Endothelial cell of umbilical vein (primary cell): ENCODE measurements at places on chromosomes 7 and 10. TPM values are rescaled to one million over a fixed set of nuclear protein-coding genes. Genes with fewer than 3 reads are reported as not detected.
A peak's percentile ranks its signal among the peaks of the same experiment; 100 is the strongest.

VWDE gene
- 0.09 and 0.11 TPM in 2 replicates for total RNA-seq

C10orf105 gene
- not detected in 2 replicates for total RNA-seq

PAX2 gene
- total RNA-seq: not detected in 2 replicates

WEE2 gene
- not detected in 2 replicates for total RNA-seq

GARIN1A gene
- 2.1 and 3.6 TPM in 2 replicates for total RNA-seq

PDSS1 gene
- total RNA-seq: 11.0 and 11.3 TPM in 2 replicates

DNA sequence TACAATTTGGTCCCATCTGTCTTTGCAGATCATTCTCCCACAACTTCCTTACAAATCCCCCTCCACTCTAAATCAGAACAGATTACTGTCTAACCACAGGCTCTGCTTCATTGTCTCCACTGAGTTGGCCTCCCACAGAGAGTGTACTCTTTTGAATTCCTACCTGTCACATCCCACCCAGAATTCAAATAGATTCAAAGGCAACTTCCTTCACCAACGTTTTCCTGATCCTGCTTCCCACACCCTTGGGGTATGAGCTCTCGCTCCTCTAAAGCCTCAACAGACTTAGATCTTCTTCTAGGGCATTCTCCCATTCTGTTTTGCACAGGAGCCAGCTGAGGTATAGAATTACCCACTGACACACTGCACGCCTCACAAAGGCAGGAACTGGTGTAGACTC is 197.8 kb upstream of the CDCA7L start:
- no peaks in the 10 kb centered on the region for H3K4me1 ChIP-seq
- H3K27me3 ChIP-seq: no peaks in the 10 kb centered on the region
- DNase-seq: no peak
- no peak overlapping the region for H3K27ac ChIP-seq

GRCh38 chr7:39392151-39392550 is 174.1 kb upstream of the YAE1 start:
- no peak overlapping the region for H3K27ac ChIP-seq
- no peak overlapping the region for H3K4me3 ChIP-seq
- no peaks in the 10 kb centered on the region for H3K4me1 ChIP-seq
- DNase-seq: no peak
- no peaks in the 10 kb centered on the region for H3K36me3 ChIP-seq

DNA sequence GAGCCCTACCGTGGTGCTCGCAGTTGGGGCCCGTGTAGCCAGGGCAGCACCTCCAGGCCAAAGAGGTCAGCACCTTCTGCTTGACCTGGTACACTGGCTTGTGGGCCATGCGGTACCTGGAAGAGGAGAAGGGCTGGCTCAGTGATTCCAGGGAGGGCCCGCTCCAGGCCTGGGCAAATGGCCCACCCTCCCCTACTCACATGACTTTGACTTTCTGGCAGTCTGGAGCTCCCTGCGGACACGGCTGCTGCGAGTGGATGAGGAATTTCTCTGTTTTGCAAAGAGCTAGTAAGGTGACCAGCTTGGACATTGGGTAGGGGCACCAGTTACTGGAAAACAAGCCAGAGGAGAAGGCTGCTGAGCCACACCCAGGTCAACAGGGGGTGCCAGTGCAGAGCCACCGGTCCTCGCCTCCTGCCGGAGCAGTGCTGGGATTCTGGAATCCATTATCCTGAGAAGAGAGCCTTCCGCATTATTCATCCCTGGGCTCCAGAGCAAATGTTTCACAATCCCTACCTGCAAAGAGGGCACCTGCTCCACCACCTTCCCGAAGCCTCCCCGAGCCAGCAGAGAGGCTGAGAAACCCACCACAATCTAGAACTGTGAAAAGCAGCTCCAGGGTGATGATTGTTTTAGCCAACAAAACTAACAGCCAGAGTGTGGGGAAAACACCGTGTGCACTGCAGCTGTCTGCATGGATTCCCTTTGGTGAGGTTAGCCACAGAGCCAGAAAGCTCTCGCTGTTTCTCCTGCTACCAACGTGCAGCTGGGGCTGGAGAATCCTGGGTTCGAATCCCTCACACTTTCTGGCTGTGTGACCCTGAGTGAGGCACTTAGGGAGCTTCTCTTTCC is 11.8 kb downstream of the MMRN2 start:
- no peaks in the 10 kb centered on the region for H3K4me1 ChIP-seq
- H3K27me3 ChIP-seq: no peaks in the 10 kb centered on the region
- H3K4me3 ChIP-seq: no peak overlapping the region

DNA sequence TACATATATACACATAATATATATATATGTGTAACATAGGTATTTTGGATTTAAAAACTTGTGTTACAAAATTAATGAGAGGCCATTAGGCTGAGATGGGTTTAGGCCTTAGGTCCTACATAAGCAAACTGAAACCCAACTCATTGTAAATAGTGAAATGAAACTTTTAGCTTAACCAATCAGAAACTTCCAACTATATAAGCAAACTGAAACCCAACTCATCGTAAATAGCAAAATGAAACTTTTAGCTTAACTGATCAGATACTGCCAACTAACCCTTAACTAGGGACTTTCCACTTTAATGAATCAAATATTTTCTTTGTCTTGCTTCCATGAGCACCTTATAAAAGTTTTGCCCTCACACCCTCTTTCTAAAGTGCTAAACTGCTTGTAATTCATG is 17.3 kb upstream of the SAMD9L start:
- DNase-seq: no peak
- no peak overlapping the region for H3K27ac ChIP-seq
- H3K4me1 ChIP-seq: no peaks in the 10 kb centered on the region
- no peaks in the 10 kb centered on the region for H3K27me3 ChIP-seq
- no peak overlapping the region for H3K4me3 ChIP-seq

GRCh38 chr10:24406809-24407483 is 198.0 kb downstream of the KIAA1217 start:
- H3K27me3 ChIP-seq: no peaks in the 10 kb centered on the region
- no peaks in the 10 kb centered on the region for H3K4me1 ChIP-seq
- DNase-seq: no peak
- H3K27ac ChIP-seq: no peak overlapping the region
- no peaks in the 10 kb centered on the region for H3K36me3 ChIP-seq

DNA sequence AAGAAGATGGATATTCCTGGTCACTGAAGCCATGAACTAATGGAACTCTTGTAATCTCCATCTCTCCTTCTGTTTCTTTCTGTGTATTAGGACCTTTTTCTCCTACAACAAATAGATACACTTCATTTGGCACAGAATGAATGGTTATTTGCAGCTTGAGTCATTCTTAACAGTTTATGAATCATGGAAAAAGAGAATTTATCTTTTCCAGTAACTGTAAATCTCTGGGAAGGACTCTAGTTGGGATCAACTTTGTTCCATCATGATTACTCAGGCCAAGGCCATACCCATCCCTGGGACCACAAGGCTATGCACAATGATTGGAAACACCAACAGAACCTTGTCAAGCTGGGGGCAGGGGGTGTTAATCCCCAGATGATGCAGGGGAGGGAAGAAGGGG is 36.1 kb upstream of the MDFIC start:
- no peak overlapping the region for H3K27ac ChIP-seq
- peaks cover 3% of the 10 kb centered on the region for H3K4me1 ChIP-seq
- no peaks in the 10 kb centered on the region for H3K27me3 ChIP-seq
- DNase-seq: no peak
- H3K36me3 ChIP-seq: no peaks in the 10 kb centered on the region
- no peak overlapping the region for H3K4me3 ChIP-seq

- no peaks in the 10 kb centered on the region for H3K4me1 ChIP-seq
- no peak for DNase-seq
- no peak overlapping the region for H3K4me3 ChIP-seq
- H3K27me3 ChIP-seq: peaks cover 5% of the 10 kb centered on the region
- no peak overlapping the region for H3K27ac ChIP-seq
Measured at GRCh38 chr7:83439026-83439425, 209.9 kb downstream of the SEMA3E start.

- no peak overlapping the region for H3K27ac ChIP-seq
- no peaks in the 10 kb centered on the region for H3K36me3 ChIP-seq
- H3K4me1 ChIP-seq: no peaks in the 10 kb centered on the region
- H3K27me3 ChIP-seq: peaks cover 3% of the 10 kb centered on the region
- no peak overlapping the region for H3K4me3 ChIP-seq
Measured at GRCh38 chr10:77522268-77522809, 115.3 kb downstream of the KCNMA1 start.

GRCh38 chr7:104160375-104160774 is 47.4 kb downstream of the ORC5 start:
- no peaks in the 10 kb centered on the region for H3K36me3 ChIP-seq
- no peak overlapping the region for H3K27ac ChIP-seq
- DNase-seq: peak; percentile 40
- H3K27me3 ChIP-seq: no peaks in the 10 kb centered on the region
- H3K4me3 ChIP-seq: no peak overlapping the region

DNA sequence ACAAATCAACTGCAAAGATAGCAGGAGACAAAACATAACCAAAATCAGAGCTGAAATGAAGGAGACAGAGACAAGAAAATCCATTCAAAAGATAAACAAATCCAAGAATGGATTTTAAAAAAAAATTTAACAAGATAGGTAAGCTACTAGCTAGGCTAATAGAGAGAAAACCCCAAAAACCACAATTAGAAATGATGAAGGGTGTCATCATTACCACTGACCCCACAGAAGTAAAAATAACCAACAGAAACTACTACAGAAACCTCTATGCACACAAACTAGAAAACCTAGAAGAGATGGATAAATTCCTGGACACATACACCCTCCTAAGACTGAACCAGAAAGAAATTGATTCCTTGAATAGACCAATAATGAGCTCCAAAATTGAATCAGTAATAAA is 117.6 kb downstream of the DNAJC1 start:
- H3K4me1 ChIP-seq: no peaks in the 10 kb centered on the region
- no peaks in the 10 kb centered on the region for H3K36me3 ChIP-seq
- no peak for DNase-seq
- no peak overlapping the region for H3K4me3 ChIP-seq
- no peaks in the 10 kb centered on the region for H3K27me3 ChIP-seq

DNA sequence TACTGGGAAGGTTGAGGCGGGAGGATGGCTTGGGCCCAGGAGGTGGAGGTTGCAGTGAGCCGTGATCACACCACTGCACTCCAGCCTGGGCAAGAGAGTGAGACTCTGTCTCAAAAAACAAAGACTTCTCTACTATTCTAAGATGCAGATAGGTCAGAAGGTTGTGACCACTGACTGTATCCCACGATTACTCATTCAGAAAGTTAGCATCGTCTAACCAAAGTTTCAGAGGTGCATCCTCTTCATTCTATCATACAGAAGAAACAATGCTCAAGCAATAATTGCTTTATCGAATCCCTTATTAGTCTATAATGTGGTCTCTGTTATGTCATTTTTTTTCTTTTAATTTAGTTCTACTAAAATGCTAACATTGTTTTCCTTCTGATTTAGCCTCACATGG is 348.7 kb upstream of the LRGUK start:
- H3K4me1 ChIP-seq: no peaks in the 10 kb centered on the region
- no peak overlapping the region for H3K27ac ChIP-seq
- no peaks in the 10 kb centered on the region for H3K27me3 ChIP-seq
- DNase-seq: no peak
- no peaks in the 10 kb centered on the region for H3K36me3 ChIP-seq

GRCh38 chr7:47310020-47310419 is 271.9 kb downstream of the TNS3 start:
- peaks cover 3% of the 10 kb centered on the region for H3K36me3 ChIP-seq
- no peak overlapping the region for H3K27ac ChIP-seq
- H3K4me1 ChIP-seq: no peaks in the 10 kb centered on the region
- no peak overlapping the region for H3K4me3 ChIP-seq
- H3K27me3 ChIP-seq: no peaks in the 10 kb centered on the region

DNA sequence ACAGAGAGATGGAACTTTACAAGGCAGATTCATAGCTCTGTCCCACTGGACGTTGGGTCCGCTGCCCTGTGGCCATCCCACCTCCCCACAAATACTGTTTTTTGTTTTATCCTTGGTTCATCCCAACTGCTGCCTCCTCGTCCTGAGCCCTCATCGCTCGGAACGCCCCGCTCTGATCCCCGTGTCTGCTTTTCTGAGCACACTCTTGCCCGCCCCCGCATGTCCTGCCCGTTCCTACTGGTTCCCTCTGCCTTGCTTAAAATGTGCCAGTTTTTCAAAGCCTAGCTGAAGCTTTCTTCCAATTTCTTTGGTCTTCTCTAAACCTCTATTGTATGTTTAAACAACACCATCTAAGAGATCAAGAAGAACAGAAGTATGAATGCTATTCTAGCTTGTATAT is 19.4 kb downstream of the RNF32 start:
- H3K4me3 ChIP-seq: no peak overlapping the region
- no peak overlapping the region for H3K27ac ChIP-seq
- H3K27me3 ChIP-seq: no peaks in the 10 kb centered on the region
- DNase-seq: no peak
- no peaks in the 10 kb centered on the region for H3K36me3 ChIP-seq
- H3K4me1 ChIP-seq: no peaks in the 10 kb centered on the region

DNA sequence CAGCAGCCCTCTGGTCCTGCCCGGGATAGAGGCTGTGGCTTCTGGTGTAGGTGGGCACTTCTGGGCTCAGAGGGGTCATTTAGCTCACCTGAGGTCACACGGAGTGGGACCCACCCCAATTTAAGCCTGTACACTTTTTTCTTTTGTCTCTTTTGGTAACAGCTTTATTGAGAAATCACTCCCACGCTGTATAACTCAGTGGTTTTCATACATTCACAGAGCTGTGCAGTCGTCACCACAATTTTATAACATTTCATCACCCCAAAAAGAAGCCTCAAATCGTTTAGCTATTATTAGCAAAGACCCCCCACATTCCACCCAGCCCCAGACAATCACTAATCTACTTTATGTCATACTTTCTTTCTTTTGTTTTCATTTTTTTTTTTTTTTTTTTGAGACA is 62.3 kb downstream of the LHPP start:
- H3K36me3 ChIP-seq: no peaks in the 10 kb centered on the region
- DNase-seq: no peak
- no peaks in the 10 kb centered on the region for H3K4me1 ChIP-seq
- no peaks in the 10 kb centered on the region for H3K27me3 ChIP-seq
- H3K4me3 ChIP-seq: no peak overlapping the region

GRCh38 chr7:149005427-149006344 is 22.6 kb downstream of the PDIA4 start:
- no peaks in the 10 kb centered on the region for H3K27me3 ChIP-seq
- peaks cover 23% of the 10 kb centered on the region for H3K36me3 ChIP-seq
- DNase-seq: peak; percentile 65
- H3K4me3 ChIP-seq: no peak overlapping the region
- no peaks in the 10 kb centered on the region for H3K4me1 ChIP-seq
